ENCODE measurements at places on chromosomes 4 and X. TPM values are rescaled to one million over a fixed set of nuclear protein-coding genes. Genes with fewer than 3 reads are reported as not detected.

DNA sequence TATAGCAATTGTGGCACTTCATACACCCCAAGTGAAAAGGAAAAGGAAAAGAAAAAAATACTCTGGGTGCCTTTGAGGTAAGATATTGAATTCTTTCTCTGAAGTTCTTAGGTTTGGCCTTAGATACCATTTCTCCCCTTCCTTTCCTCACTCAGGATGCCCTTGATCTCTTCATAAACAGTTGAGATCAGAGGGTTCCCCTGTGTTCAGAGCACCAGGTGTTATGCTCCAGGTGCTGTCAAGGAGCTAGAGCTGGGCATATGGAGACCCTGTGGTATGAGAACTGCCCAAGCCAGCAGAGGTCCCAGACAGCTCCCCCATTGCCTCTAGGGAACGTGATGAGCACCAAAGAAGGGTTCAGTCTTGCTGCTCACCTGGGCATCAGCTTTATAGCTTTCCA lies 17.1 kb upstream of the CD40LG start:
- H3K27me3 ChIP-seq: no peaks in the 10 kb centered on the region
- no peaks in the 10 kb centered on the region for H3K36me3 ChIP-seq

DNA sequence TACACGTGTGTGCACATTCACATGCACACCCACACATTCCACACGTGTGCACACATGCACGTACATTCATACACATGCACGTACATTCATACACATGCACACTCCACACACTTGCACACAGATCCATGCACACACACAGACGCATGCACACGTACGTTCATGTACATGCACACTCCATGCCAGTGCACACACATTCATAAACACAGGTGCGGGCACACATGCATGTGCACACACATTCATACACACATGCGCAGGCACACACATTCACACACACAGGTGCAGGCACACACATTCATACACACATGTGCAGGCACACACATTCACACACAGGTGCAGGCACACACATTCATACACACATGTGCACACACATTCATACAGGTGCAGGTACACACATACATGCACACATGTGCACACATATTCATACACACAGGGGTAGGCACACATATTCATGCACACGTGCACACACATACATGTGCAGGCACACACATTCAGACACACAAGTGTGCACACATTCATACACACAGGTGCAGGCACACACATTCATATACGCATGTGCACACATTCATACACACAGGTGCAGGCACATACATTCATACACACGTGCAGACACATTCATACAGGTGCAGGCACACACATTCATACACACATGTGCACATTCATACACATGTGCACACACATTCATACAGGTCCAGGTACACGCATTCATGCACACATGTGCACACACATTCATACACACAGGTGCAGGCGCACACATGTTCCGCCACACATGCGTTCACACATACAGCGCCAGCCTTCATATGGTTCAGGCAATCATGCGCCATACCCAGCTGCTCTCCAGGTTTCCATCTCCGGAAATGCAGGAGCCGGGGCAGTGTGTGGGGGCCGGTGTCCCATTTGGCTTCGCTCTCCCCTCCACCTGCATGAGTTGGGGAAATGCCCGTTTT lies 124.8 kb downstream of the HMX1 start:
- no peaks in the 10 kb centered on the region for H3K27me3 ChIP-seq
- no peaks in the 10 kb centered on the region for H3K36me3 ChIP-seq
- H3K27ac ChIP-seq: no peak overlapping the region

GRCh38 chr4:100269446-100269845 lies 79.2 kb upstream of the DDIT4L start:
- H3K36me3 ChIP-seq: no peaks in the 10 kb centered on the region
- no peak for DNase-seq
- no peak overlapping the region for H3K4me3 ChIP-seq
- no peak overlapping the region for H3K27ac ChIP-seq

GRCh38 chr4:124711471-124712371 lies 811 bp downstream of the ANKRD50 start:
- H3K4me1 ChIP-seq: no peaks in the 10 kb centered on the region
- no peak for DNase-seq
- peak overlapping the region; percentile 62 for H3K4me3 ChIP-seq

Gene BMP3
- total RNA-seq: 1.3 TPM

Gene DSPP
- not detected for total RNA-seq

Measured in uterus (tissue), 4 donors.